ENCODE measurements at places on chromosomes 3 and 15.
A peak's percentile ranks its signal among the peaks of the same experiment; 100 is the strongest.

- no peak overlapping the region for H3K27ac ChIP-seq
- H3K4me1 ChIP-seq, result no peaks in the 10 kb centered on the region
- no peak overlapping the region for H3K4me3 ChIP-seq
- no peak for ATAC-seq
These were observed 19.0 kb upstream of the DIPK2A start for GRCh38 chr3:143952569-143953072.

DNA sequence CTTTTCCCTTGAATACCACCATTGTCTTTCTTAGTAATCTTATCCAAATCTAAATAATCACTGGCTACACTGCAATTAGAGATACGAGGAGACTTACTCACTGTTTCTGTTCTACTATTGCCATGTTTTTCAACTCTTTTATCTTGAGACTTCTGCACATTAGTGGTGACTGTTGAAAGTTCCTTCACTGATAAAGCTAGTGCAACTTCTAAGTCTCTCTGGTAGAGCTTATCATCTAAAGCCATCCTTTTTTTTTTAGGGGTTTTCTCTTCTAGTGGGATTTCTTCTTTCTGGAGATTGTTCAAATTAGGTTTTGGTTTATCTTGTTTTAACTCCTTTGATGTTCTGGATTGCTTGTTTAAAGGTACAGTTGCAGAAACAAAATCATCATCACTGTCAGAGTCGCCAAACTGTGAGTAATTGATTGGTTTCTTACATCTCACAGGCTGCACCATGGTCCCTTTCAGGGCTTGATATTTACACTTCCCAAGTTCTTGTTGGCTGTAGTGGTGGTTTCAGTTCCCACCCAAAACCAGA is 37.7 kb downstream of the NCK1 start:
- H3K36me3 ChIP-seq, result peaks cover 40% of the 10 kb centered on the region
- peak overlapping the region; percentile 46 for H3K27ac ChIP-seq
- H3K4me3 ChIP-seq, result no peak overlapping the region
- H3K4me1 ChIP-seq, result peaks cover 64% of the 10 kb centered on the region
- H3K27me3 ChIP-seq, result no peaks in the 10 kb centered on the region
- no peak for ATAC-seq

GRCh38 chr3:27511724-27512422 is 27.7 kb upstream of the SLC4A7 start:
- no peak overlapping the region for H3K27ac ChIP-seq
- no peaks in the 10 kb centered on the region for H3K36me3 ChIP-seq
- H3K27me3 ChIP-seq, result no peaks in the 10 kb centered on the region
- no peak overlapping the region for H3K4me3 ChIP-seq
- no peaks in the 10 kb centered on the region for H3K4me1 ChIP-seq

GRCh38 chr3:141411251-141411771 is 43.0 kb downstream of the ZBTB38 start:
- no peaks in the 10 kb centered on the region for H3K27me3 ChIP-seq
- peak overlapping the region; percentile 47 for H3K4me3 ChIP-seq
- peak overlapping the region; percentile 93 for H3K27ac ChIP-seq
- peak; percentile 90 for ATAC-seq
- H3K4me1 ChIP-seq, result peaks cover 72% of the 10 kb centered on the region

- H3K4me1 ChIP-seq, result no peaks in the 10 kb centered on the region
- no peaks in the 10 kb centered on the region for H3K36me3 ChIP-seq
- ATAC-seq, result no peak
- no peak overlapping the region for H3K27ac ChIP-seq
- no peaks in the 10 kb centered on the region for H3K27me3 ChIP-seq
These were observed 71.4 kb upstream of the TLE3 start for GRCh38 chr15:70169147-70169546.

DNA sequence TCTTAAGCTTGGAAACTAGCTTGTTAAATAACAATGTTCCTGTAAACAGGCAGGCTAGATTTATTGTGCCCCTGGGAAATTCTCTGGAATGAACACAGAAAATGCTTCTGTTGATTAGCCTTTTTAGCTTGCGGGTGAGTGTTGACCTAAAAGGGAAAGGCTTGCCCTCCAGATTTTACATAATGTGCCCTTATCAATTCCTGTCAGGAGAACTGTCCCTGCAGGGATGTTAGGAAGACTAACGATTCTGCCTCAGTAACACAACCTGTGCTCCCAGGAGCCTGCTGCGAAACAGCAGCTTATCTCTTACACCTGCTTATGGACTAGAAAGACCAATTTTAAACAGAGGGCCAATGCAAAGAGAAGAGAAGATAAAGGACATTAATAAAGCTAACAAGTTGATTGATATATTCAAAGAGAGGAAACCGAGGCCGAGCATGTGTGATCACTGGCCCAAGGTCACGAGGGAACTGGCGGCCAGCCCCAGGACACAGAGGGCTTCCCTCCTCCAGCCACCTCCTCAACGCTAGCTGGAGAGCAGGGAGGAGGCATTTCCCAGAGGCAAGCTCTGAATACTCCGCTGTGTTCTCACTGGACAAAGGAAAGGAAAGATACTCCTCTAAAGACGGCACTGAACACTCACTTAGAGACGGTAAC is 48.4 kb upstream of the TJP1 start:
- ATAC-seq, result no peak
- no peak overlapping the region for H3K4me3 ChIP-seq
- no peaks in the 10 kb centered on the region for H3K4me1 ChIP-seq
- no peak overlapping the region for H3K27ac ChIP-seq
- peaks cover 4% of the 10 kb centered on the region for H3K27me3 ChIP-seq
- H3K36me3 ChIP-seq, result no peaks in the 10 kb centered on the region

GRCh38 chr3:125428216-125428830 is 53.2 kb upstream of the ZNF148 start:
- no peaks in the 10 kb centered on the region for H3K27me3 ChIP-seq
- H3K4me1 ChIP-seq, result no peaks in the 10 kb centered on the region
- H3K4me3 ChIP-seq, result no peak overlapping the region
- no peak overlapping the region for H3K27ac ChIP-seq
- no peaks in the 10 kb centered on the region for H3K36me3 ChIP-seq

GRCh38 chr15:73851689-73852088 is 21.7 kb upstream of the TBC1D21 start:
- H3K27ac ChIP-seq, result no peak overlapping the region
- H3K36me3 ChIP-seq, result no peaks in the 10 kb centered on the region
- H3K4me3 ChIP-seq, result no peak overlapping the region
- H3K4me1 ChIP-seq, result no peaks in the 10 kb centered on the region

GRCh38 chr3:152083135-152083534 is 185.6 kb upstream of the MBNL1 start:
- no peak overlapping the region for H3K4me3 ChIP-seq
- H3K36me3 ChIP-seq, result no peaks in the 10 kb centered on the region
- H3K27ac ChIP-seq, result no peak overlapping the region
- ATAC-seq, result no peak
- no peaks in the 10 kb centered on the region for H3K4me1 ChIP-seq
- H3K27me3 ChIP-seq, result no peaks in the 10 kb centered on the region

All from stimulated activated memory B cell treated with anti-CD40 and anti-IgM and Interleukin-4, amounts not matched to agents 10 μg/mL and 1 μg/mL and 100 μg/mL, for 72 hours (primary cell).